Stimulated activated CD4-positive, alpha-beta T cell treated with anti-CD3 and anti-CD28 coated beads, Interleukin-15, amount 100 ng/mL, for 1 hour (primary cell): ENCODE measurements at places on chromosomes 5 and 9.
A peak's percentile ranks its signal among the peaks of the same experiment; 100 is the strongest.

GRCh38 chr9:131732636-131733289, 7.1 kb downstream of the RAPGEF1 start:
- DNase-seq: no peak

GRCh38 chr5:14327624-14328023, 184.5 kb downstream of the TRIO start:
- no peak for DNase-seq

GRCh38 chr5:93062548-93062947, 518.5 kb downstream of the NR2F1-AS1 start:
- DNase-seq: no peak

DNA sequence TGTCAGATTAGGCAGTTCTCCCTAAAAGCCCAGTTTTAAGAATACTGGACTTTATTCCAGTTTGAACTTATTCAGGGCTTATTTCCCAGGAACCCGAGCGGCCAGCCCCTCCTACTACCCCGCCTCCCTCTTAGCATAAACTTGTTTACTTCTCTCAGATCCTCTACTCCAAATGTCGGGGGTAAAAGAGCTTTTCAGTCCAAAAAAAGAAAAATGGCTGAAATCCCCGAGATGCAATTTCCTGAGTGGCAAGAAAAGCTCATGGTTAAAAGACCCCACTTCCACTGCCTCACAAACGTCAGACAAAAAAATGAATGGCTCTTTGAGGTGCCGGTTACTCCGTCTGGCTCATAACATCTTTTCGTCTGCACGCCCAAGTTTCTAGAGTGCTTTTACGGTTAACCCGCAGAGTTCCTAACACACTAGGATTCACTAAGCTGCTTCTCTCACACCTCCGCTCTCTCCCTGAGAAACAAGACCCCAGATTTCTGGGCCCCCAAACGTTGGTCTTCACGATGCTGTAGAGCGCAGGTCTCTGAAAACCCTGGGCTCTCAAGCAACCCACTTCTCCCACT, 402 bp downstream of the BRD8 start:
- DNase-seq: no peak

- no peak for DNase-seq
Measured at GRCh38 chr9:38065369-38066075, 3.5 kb downstream of the SHB start.

DNA sequence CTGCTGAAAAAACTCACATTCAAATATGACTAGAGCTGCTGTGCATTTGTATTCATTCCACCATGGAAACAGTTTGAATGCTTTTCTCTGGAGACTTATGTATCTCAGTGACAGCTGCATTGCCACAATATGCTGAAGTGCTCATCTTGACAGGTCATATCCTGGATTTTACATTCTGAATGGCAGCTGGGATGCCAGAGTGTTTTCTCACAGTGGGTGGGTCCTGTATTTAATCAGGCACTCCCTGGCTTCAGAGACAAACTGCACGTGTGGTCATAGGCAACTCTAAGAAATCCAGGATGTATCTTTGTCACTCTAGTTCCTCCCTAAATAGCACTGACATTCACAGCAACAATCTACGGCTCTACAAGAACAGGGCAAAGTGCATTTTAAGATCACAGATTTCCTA, 75.6 kb downstream of the ST8SIA4 start:
- DNase-seq: no peak

DNA sequence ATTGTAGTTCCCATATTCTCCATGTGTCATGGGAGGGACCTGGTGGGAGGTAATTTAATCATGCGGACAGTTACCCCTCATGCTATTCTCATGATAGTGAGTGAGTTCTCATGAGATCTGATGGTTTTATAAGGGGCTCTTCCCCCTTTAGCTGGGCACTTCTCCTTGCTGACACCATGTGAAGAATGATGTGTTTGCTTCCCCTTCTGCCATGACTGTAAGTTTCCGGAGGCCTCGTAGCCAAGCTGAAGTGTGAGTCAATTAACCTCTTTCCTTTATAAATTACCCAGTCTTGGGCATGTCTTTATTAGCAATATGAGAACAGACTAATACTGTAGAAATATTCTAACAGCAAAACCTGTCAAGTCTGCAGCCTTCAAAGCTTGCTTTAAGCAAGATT, 293.2 kb downstream of the CTNND2 start:
- no peak for DNase-seq

DNA sequence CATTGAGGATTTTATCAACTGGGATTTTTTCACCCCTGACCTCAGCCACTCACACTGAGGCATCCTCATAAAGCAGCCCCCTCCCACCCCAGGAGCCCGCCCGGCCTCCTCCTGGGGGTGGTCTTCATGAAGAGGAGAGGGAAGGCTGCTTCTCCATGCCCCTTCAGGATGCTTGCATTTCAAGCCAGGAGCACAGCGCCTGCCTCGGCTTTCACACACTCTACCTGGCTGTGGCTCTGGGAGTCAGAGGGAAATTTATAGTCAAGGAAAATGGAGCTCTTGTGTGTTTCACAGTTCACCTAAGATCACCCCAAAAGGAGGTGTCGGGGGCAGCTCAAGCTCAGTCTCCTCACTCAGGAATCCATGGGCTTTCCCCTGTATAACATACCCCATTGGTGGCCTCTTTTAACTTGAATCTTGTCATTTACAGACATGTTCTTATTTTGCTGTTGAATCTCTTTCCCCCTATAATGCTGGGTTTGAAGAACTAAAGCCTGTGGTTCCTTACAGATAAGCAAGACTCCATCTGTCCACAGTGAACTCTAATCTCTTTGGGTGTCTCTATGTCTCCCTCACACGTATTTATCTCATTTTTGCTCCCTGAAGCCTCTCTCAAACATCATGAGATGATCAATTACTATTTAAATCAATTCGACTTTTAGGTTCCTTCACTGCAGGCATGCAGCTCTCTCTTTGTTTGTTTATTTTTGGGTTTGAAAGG, 22.6 kb upstream of the IQGAP2 start:
- DNase-seq: no peak

GRCh38 chr9:96022445-96023051, 147.1 kb downstream of the ERCC6L2 start:
- DNase-seq: no peak

- peak; percentile 80 for DNase-seq
Measured at GRCh38 chr5:134845852-134846640, at the start of gene C5orf24. Gene C5orf24, plus strand, starts transcription at chr5:134845968. Its CDS starts 8,933 bp downstream, at chr5:134854901.

GRCh38 chr9:78939311-78940065, 632.3 kb upstream of the TLE4 start:
- DNase-seq: no peak

GRCh38 chr5:125152044-125152443, 405.6 kb upstream of the ZNF608 start:
- no peak for DNase-seq

DNA sequence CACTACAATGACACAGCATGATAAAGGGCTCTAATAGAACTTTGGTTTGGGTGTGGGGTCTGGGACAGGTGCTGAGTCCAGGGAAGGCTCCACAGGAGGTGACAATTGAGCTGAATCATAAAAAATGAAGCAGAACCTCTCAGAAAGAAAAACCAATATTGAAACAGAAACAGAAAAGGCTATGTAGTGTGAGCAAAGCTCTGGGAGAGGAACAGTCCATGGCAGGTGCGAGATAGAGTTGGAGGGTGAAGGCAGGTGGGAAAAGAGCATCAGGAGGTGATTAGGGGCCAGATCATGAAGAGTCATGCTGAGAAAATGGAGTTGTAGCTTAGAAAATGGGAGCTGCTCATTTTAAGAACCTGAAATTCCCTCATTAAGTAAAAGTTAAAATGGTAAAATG, 164.9 kb downstream of the KCTD16 start:
- DNase-seq: no peak

GRCh38 chr9:107870927-107871680, 381.5 kb upstream of the KLF4 start:
- DNase-seq: no peak

DNA sequence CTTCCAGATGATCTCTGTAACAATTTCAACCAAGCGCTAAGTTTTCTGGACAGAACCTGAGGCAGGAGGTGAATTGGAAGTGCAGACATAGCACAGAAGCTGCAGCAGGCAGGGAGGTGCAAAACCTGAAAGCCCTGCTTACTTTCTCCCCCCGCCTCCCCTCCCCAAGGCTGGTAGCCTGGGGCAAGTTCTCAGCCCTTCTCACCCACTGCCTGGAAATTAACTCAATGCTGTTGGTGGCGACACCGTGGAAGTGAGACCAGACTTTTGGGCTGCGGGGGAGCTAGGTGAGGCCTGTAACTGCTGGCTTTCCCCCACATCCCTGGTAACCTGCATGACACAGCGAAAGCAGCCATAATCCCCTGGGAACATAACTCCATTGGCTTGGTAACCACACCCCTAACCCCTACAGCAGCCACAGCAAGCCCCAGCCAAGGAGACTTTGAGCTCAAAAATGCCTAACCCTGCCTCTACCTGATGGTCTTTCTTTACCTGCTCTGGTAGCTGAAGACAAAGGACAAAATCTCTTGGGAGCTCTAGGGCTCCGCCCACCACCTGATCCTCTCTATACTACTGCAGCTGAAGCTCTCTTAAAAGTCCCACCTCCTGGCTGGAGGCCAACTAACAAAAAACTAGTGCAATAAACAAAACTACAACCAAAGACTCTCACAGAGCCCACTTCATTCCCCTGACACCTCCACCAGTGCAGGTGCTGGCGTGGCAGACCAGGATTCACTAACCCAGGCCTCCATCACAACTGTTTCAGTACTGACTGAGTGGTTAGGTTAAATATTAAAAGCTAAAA, 11.9 kb upstream of the OR13C8 start:
- DNase-seq: no peak

DNA sequence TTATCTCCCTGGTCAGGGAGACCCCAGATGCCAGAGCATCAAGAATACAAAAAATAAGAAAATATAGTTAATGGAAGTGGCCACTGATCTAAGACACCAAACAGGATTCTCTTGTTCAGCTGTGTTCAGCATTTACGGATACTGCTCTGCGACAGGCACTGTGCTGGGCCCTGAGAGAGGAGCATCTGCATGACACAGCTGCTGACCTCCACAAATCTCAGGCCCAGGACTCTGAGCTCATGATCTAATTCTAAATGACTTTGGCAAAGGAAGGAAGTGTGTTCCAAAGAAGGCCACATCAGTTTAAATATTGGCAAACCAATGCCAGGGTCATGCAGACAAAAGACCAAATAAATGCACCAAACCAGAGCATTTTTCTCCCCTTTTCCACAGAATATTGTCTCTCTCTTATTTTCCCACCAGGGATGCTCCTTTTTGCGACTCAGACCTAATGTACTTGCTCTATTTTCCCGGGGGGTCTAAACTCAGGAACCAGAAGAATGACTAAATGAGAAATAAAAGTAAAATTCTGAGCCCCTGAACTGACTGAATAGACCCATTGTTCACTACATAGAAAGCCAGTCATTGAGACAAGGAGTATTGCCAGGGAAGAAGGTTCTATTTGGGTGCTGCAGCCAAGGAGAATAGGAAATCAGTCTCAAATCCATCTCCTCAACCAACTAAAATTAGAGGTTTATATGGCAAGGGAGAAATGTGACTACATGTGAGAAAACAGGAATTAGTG, 1.4 kb upstream of the AGGF1 start:
- DNase-seq: no peak

DNA sequence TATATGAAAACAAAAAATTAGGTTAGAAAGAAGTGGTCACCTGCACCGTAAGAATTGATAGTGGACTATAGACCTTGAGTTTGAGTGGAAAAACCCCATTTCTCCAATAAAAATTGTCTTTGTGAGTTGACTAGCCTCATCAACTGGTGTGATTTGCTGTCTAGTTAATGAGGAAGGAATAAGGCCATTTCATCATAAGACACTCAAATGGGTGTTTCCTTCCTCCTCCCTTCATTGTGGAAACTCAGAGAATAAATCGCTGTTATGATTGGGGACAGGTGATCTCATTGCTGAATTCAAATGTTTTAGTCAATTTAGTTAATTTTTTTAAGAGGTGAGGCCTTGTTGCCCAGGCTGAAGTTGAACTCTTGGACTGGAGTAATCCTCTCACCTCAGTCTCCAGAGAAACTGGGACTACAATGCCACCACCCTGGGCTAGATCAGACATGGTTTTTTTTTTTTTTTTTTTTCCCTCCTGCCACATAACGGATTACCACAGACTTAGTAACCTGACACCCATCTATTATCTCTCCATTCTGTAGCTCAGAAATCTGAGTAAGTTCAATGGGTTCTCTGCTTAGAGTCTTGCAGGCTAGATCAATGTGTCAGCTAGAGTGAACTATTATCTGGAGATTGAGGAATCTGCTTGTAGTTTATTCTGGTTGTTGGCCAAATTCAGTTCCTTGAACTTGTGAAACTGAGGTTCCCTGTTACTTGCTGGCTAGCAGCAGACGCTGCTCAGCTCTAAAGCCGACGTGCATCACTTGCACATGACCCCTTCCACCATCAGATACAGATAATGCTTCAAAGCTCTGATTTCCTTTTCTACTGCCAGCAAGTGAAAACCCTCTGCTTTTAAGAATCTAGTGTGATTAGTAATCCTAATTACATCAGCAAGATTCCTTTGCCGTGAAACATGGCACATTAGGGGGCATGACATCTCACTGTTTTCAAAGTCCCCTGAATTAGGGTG, 663.8 kb upstream of the CDH9 start:
- no peak for DNase-seq

GRCh38 chr9:114035845-114036801, 42.0 kb downstream of the AMBP start:
- DNase-seq: no peak

GRCh38 chr5:69489246-69489645, 3.3 kb upstream of the OCLN start:
- no peak for DNase-seq

DNA sequence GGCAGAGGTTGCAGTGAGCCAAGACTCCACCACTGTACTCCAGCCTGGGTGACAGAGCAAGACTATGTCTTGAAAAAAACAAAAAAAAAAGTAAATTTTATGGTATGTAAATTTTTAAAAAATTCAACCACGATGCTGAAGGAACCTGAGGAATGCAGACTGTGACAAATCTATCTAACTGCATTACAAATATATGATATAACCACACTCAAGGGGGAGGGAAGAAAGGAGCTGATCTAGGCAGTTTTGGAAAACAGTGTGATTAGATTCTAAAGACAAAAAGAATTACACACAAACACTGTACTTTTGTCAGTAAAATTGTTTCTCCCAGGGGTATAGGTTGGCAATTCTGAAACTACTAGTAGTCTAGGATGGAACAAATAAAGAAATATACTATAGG, 17.0 kb downstream of the LARS1 start:
- no peak for DNase-seq

GRCh38 chr9:135930446-135931345, 23.4 kb upstream of the CAMSAP1 start:
- DNase-seq: no peak

GRCh38 chr9:73183917-73184861, 32.5 kb downstream of the ANXA1 start:
- DNase-seq: no peak

DNA sequence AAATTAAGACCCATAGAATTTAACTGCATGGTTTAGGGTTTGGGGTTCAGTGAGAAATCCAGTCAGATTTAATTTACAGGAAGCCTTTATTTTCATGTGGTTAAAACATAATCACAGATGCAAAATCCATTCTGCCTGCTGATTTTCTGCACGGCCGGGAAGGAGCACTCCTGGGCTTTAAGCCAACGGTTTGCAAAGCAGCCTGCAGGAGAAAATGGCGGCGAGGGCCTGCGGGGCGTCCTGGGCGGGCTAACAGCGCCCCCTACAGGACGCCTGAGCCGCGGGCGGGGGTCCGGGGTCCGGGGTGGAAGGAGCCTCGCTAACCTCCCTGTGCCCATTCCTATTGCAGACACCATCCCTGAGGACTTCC, 47.6 kb downstream of the THBS4 start:
- no peak for DNase-seq

GRCh38 chr5:123120197-123120596, 31.2 kb downstream of the PRDM6 start:
- no peak for DNase-seq
